CD14-positive monocyte (primary cell): ENCODE measurements at places on chromosomes 2 and 18.

- no peak for DNase-seq
Measured at GRCh38 chr2:218386505-218387368, 4.7 kb downstream of the SLC11A1 start.

- DNase-seq = no peak
Measured at GRCh38 chr2:27155069-27155520, 6.3 kb downstream of the TCF23 start.

GRCh38 chr2:44779793-44780192, 161.7 kb upstream of the SIX3 start:
- DNase-seq = no peak

- DNase-seq = no peak
Measured at GRCh38 chr2:72940786-72941185, 23.5 kb downstream of the EMX1 start.

- no peak for DNase-seq
Measured at GRCh38 chr2:5868931-5869330, 176.7 kb downstream of the SOX11 start.

- no peak for DNase-seq
Measured at GRCh38 chr2:235946590-235946989, 221.6 kb downstream of the GBX2 start.

GRCh38 chr2:29463181-29463900, 348.1 kb downstream of the CLIP4 start:
- no peak for DNase-seq

- DNase-seq = no peak
Measured at GRCh38 chr2:222504719-222505118, 80.4 kb downstream of the SGPP2 start.

GRCh38 chr2:25367296-25367695, 25.6 kb upstream of the DNMT3A start:
- no peak for DNase-seq

DNA sequence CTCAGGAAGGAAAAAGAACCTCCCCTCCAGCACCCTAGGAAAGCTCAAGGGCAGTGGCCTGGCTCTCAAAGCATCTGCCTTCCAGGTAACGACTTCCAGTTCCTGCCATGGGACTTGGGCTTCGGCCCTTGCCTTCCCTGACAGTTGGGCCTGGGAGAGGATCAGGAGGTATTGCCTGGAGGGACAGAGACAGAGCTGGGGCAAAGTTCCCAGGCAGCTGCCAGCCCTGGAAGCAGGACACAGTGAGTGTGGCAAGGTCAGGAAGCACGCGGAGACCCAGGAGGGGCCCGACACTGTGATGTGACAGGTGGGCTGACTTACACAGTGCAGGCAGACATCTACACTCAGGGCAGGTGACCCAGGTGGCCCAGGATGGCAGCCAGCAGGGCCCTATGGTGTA, 87.5 kb upstream of the BOD1L2 start:
- no peak for DNase-seq

DNA sequence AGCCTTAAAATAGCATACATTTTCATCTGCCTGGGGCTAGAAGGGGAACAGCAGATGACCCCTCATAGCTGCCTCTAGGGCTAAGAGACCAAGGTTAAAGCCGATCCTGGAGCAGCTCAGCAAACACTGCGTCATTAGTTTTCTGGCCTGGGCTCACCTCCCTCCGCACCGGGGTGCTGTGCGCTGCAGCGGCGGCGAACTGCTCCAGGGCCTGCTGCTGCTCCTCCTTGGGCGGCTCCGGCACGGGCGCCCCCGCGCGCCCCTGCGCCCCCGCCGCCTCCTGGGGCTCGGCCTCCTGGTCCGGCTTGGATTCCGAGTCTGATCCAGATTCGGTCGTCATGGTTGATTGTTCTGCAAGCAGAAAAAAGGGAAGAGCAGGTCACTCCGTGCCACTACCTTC, 55.0 kb downstream of the EPB41L3 start:
- no peak for DNase-seq

DNA sequence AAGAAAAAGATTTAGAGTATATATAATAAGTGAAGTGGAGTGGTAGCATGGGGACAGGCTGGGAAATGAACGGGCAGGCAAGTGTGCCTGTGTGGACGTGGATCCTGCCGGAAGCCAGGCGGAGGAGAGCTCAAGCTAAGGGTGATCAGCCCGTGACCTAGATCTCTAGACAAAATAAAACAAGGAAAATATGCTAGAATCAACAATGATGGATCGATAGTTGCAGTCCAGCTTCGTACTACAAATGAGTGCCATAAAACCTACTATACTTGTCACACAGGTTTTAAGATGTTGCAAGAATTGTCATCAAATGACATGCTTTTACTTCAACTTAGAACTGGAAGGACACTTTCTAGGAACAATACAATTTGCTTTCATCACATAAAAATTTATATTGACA, 8.5 kb downstream of the EIF2AK2 start:
- DNase-seq = no peak

GRCh38 chr2:233799716-233800115, 21.6 kb downstream of the MROH2A start:
- no peak for DNase-seq

DNA sequence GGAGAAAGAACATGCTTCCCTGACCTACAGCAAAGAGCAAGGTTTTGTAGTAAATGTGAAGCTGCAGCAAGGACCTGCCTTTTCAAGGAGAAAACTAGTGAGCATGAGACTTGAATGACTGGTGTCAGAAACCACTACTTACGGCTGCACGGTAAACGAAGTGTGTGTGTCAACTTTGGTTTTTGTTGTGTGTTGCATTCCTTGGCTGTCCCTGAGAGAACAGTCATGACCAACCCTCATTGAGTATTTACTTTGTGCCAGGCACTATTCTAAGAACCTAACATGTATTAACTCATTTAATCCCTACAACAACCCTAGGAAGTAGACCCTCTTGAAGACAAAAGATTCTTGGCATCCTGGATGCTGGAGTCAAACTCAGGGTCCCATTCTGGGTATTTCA, 22.8 kb downstream of the ACMSD start:
- DNase-seq = no peak

DNA sequence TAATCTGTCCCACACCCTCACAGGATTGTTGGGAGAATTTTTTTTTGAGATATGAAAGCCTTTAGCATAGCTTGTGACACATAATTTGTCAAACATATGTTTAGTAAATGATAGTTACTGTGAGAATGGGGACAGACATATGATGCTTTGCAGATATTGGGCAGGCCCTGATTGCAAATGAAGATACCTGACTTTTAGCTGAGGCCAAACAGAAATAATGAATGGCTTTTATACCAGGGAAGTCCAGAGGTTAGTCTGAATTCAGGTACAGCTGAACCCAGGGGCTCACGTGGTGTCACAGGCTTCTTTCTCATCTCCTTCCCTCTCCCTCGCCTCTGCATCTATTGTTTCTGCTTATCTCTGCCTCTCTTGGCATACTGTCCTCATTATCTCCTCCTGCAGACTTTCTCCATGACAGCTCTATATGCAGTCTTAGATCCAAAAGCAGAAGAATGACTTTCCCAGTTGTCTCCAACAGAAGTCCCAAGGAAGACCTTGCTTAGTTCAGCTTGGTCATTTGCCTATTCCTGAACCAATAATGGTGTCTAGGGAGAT, 4.9 kb upstream of the WNT10A start:
- no peak for DNase-seq

DNA sequence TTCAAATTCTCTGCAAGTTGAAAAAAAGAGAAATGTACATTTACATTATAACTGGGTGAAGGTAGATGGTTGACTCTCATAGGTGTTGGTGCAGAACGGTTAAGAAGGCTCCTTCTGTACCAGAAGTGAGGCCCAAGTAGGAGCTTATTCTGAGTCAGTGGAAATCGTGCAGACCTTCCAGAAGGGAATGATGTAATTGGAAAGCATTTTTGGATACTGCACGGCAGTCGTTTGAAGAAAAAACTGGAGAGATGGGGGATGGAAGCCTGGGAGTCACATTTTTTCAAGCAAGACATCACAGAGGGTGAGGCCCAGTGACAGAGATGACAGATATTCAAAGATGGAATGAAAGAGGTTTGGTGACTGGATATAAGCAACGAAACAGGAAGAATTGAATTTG, 39.4 kb downstream of the HRH4 start:
- no peak for DNase-seq

DNA sequence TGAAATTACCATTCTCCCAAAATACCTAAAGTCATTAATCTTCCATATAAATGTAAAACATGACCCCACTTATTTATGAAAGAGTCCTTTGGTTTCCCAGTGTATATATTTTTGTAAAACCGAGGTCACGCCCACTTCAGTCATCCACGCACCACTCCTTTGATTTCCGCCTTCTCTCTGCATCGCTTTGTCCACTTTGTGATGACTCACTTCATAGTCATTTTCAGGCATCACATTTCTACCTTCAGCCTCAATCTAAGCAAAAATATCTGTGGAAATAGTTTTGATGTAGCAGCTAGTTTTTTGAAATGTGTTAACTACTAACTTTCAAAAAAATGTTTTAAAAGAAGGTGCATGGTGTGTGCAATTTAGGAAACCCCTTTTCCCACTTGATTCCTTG, 793.5 kb upstream of the SOX11 start:
- DNase-seq = no peak

GRCh38 chr18:58263055-58263957, 219.3 kb downstream of the NEDD4L start:
- DNase-seq = no peak

- no peak for DNase-seq
Measured at GRCh38 chr2:88810488-88810887, 119.0 kb downstream of the RPIA start.

GRCh38 chr2:241069821-241070281, 32.2 kb downstream of the MTERF4 start:
- no peak for DNase-seq

GRCh38 chr2:628651-629050, 48.6 kb downstream of the TMEM18 start:
- no peak for DNase-seq

- DNase-seq = no peak
Measured at GRCh38 chr2:218964041-218964771, 4.7 kb downstream of the CDK5R2 start.

GRCh38 chr2:19038071-19039015, 320.1 kb downstream of the OSR1 start:
- DNase-seq = peak; percentile 11

- DNase-seq = no peak
Measured at GRCh38 chr2:239747771-239748170, 277.4 kb downstream of the NDUFA10 start.

DNA sequence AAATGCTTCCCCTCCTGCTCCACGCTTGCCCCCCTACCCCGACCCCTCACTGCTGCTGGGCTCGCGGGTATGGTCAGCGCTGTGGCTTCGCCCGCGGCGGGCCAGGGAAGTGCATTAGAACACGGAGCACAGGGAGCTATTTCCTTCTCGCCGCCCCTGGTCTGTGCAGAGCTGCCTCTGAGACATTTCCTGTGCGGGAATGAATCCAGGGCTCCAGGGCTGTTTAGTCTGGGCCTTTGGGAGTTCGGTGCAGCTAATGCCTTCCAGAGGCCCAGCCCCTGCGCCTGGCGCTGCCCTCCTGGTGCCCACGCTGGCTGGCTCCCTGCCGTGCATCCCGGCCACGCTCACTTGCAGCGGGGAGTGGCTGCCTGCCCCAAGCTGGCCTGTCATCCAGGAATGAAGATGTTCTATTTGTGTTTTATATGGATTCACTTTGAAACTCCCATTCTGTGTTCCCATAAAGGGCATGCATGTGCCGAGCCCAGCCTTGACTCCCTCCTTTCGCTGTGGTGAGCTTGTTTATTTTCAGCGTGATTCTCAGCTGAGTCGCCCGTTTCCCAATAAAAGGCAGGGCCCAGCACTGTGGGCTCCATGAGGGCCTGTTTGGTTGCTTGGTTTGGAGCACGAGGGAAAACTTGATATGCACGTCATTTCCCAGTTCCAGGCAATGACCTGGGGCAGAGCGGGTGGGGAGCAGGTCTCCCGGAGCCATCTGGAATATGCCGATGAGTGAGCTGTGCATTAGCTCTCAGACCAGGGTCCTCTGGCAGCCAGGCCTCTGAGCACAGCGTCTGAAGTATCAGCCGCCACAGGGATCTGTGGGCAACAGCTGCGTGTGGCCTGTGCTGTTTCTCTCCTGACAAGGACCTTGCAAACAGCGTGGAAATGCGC, 42.7 kb downstream of the SH3RF3 start:
- DNase-seq = no peak

- no peak for DNase-seq
Measured at GRCh38 chr2:17892770-17893534, 14.5 kb downstream of the KCNS3 start.

DNA sequence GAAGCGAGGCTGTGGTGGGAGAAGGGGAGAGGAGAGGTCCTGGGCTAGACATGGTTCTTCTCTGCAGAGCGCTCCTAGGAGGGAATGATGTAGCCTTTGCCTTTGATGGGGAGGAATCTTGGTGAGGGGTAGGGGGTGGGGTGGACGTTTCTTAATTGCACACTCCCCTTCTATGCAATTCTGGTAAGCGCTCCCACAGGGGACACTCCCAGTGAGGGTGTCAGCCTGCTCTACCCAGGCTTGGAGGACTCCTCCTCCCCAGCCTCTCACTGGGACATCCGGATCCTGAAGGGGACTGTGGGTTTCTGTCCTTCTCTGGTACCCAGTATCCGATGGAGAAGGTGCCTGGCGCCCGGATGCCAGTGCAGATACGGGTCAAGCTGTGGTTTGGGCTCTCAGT, 114.3 kb downstream of the DYSF start:
- DNase-seq = no peak

DNA sequence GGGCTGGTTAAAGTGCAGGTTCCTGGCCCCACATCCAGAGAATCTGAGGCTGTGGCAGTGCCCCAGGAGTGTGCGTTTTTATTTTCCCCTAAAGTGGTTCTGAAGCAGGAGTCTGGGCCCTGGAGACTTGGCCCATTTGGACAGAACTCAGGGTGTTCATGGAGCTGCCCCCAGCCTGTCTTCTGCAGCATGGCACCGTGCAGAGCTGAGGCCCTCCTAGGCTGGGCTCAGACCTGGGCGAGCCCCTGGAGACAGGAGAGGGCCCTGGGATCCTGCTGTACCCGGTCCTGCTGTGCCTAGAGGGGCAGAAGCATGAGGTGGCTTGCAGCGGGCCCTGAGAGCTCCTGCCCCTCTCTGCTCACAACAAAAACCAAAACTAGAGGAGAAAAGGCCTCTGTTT, 58.8 kb upstream of the B3GNT7 start:
- DNase-seq = no peak

DNA sequence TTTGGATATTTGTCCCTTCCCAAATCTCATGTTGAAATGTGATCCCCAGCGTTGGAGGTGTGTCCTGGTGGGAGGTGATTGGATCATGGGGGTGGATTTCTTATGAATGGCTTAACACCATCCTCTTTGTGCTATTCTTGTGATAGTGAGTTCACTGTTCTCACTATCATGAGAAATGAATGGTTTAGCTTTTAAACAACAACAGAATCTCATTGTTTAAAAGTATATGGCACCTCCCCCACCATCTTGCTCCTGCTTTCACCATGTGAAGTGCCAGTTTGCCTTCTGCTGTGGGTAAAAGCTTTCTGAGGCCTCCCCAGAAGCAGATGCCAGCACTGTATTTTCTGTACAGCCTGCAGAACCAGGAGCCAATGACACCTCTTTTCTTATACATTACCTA, 38.1 kb downstream of the KIAA1328 start:
- DNase-seq = no peak

DNA sequence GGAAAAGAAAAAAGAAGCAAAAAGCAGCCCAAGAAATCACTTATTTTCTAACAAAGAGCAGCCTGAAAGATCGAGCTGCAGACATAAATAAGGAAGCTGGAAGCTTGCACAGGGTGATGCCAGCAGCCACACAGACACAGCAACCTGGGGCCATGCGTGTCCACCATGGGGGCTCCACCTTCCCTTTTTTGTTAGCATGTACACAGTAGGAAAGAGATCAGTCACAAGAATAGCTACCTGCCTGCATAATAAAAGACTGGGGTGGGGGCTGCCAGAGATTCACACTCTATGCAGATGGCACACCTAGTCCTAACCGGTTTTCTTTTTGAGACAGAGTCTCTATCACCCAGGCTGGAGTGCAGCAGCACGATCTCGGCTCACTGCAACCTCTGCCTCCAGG, 2.9 kb upstream of the CNOT11 start:
- no peak for DNase-seq
